ENCODE measurements at places on chromosomes 6 and 20.

DNA sequence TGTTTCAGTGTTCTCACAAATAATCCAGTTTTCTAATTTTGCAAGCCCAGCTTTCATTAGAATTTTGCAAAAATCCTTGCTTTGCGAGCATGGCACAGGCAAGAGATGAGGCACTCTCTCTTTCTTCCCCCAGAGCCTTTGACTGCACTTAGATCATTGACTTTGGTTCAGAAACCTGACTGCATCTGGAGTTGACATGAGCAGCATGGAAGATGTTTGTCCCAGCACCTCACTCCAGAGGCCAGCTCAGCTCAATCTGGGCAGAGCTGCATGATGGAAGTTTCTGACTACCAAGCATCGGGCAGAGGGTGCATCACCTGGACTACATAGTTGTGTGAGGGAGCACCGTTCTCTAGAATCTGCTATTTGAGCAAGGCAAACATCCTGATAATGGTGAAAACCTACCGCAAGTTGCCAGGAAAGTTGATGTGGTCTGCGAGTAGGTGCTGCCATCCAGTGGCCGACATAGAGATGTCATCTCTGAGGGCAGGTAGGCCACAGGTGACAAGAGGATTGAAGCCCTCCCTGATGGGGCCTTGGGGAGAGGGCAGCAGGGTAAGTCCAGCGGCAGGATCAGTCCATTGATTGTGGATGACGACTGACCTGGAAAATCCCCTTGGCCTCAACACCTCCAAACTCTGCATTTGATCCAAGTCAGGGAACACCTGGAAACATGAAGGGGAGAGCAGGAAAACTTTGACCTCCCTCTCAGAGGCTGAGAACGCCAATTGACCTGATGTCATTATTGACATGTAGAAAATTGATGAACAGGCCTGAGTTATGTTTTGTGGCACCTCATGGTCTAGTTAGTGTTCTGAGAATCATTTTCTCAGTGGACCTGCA lies 3.8 kb upstream of the LPA start:
- no peak for DNase-seq

DNA sequence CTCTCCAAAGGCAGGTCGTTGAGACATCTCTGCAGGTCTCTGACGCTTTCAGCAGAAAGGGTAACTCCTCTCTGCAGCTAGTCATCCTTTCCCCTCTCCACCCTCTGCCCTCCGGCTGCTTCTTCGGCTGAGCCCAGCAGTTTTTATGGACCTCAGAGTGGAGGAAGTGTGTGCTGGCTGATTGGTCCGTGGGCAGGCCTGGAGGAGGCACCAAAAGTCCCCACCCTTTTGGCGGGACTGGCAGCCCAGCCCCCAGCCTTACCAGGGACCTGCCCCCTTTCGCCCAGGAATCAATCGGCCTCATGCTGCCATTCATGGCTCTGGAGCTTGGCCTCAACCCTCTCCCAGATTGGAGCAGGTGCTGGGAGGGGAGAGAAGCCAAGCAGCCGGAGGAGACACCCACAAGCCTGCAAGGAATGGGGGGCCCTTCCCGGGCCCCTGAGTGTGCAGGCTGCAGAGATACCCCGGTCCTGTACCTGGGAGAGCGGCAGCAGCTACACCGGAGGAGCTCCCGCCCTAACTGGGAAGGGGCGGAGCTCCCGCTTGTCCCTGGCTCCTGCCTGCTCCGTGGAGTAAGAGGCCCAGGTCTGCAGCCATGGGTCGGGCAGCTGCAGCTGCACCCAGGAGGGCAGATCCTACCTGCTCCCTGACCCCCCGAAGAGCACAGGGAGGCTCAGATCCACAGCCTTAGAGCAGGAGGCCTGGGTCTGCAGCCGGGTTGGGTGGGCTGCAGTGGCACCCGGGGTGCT lies 170.3 kb upstream of the SOX4 start:
- no peak for DNase-seq

DNA sequence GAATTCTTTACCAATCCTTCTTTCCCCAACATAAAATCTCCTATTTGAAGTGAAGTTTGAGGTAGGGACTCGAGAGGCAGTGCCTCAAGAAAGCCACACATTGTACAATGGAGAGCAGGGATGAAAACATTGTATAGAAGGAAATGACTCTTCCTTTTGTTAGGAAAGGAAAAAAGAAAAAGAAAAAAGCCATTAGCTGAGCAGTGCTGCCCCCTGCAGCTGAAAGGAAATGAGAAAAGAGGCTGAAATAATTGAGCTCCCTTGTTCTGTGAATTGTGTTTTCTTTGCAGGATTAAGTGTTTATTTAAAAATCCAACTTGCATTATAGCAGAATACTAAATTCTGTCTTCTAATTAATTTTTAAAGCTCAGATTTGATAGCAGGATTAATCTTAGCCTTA lies 162.9 kb upstream of the SASH1 start:
- DNase-seq: no peak

- no peak for DNase-seq
These were observed 516.7 kb downstream of the HDGFL1 start for GRCh38 chr6:23086100-23086499.

DNA sequence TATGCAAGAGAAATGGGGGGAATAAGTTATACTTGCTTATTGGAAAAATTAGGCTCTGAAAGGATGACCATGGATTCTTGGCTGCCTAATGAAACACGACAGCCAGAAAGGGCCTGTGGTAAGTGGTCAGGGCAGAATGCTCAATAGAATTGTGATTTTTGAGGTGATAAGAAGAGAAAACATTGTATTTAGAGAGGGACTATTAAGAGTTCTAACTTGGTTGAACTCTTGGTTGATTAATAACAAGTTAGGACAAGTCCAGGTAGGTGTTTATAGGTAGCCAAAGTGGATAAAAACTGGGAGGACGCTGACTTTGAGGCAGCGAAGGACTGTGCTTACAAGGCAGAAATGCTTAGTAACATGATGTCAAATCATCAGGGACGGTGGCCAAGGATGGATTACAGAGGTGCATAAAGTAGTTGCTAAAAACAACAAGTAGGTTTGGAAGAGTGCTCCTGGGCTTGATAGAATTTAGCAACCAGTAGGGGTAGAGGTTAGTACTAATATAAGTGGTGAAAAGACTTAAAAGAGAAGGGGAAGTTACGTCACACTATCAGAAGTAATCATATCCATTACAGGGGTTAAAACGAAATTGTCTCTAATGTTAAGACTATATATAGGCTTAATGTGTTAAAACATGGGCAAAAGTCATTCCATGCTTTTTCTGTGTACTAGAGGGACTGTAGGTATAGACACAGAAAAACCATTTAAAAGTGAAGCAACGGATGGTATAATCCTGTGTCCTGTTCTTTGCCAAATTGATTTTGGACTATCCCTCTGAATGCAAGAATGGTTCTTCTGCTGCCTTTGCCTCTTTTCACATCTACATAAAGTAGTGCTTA lies 98.6 kb downstream of the EYA4 start:
- DNase-seq: no peak

DNA sequence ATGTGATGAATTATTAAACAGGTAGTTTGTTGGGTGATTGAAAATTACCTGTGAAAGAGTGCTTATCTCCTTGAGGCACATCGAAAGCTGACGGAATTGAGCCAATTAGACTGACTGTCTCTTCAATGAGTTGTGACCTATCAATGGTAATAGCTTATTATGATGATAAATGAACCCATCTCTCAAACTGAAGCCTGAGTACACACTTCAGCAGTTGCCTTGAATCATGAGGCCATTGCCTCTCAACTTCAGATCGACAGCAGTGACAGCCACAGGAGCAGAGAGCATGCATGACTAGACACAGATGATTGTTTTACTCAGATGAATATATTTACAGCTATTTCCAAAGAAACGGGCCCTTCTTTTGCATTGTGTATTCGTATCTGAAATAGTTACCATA lies 323.9 kb downstream of the LAMA2 start:
- no peak for DNase-seq
